ENCODE measurements at places on chromosomes 7 and 10.

- no peak for DNase-seq
Measured at GRCh38 chr7:44713141-44713540, 35.5 kb upstream of the ZMIZ2 start.

DNA sequence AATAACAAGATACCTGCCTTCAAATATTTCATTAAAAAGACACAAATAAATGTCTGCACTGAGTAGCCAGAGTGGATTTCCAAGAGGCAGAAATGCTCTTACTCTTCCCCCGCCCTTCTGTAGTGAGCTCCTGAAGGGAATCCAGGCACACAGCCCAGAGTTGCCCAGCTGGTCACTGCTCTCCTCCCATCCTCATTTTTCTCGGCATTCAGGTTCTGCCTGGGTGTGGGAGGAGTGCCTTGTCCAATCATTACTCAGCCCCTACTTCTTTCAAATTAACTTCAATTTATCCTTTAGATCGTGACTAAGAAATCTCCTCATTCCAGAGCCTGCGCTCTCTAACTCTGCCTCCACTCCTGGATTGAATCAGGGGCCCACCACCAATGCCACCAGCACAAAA lies 12.2 kb downstream of the CCDC6 start:
- DNase-seq = peak; percentile 81

GRCh38 chr7:91443862-91444261 lies 179.6 kb downstream of the FZD1 start:
- DNase-seq = no peak

DNA sequence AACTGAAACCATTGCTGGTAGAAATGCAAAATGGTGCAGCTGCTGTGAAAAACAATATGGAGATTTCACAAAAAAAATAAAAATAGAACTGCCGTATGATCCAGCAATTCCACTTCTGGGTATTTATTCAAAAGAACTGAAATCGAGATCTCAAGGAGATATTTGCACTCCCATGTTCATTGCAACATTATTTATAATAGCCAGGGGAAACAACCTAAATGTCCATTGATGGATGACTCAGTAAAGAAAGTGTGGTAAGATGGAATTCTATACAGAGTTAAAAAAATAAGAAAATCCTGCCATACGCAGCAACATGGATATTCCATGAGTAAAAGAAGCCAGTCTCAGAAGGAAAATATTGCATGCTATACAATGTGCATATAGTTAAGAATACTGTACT lies 290.6 kb upstream of the GHITM start:
- no peak for DNase-seq

DNA sequence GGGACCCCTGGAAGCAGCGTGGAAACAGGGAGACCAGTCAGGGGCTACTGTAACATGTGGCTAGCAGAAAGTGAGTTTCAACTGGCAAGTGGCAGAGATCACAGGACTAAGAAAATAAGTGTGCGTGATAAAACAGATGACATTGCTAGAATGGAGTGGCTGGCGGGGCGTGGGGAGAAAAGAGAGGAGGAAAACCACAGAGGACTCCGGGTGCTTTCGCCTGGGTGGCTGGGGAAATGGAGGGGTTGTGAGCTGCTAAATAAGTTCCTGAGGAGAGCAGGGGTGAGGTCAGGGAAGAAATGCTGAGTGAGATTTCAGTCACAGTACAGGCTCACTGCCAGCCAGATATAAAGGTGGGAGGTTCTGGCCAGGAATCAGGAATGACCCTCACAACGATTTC lies 166.9 kb downstream of the MYOF start:
- no peak for DNase-seq

- no peak for DNase-seq
Measured at GRCh38 chr7:149074116-149074885, 16.2 kb downstream of the ZNF786 start.

- DNase-seq = no peak
Measured at GRCh38 chr10:102948786-102949185, 30.7 kb downstream of the CNNM2 start.

- no peak for DNase-seq
Measured at GRCh38 chr7:82021036-82021435, 251.2 kb upstream of the HGF start.

DNA sequence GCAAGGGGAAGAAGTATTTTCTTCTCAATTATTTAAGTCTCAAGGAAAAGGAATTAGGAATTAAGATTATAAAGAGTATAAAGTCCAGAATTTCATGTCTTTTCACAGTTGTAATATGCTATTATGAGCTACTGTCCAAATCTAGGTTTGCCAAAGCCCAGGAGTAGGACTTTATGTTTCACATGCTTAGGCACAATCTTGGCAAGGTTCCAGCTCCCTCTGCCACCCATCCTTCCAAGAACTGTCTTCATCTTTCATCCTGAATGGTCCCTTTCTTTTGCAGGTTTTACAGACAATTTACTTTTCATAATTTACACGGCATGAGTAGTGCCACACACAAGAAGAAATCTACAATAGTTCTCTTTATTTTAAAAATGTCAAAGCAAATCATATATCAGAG lies 29.5 kb downstream of the SLC16A9 start:
- no peak for DNase-seq

DNA sequence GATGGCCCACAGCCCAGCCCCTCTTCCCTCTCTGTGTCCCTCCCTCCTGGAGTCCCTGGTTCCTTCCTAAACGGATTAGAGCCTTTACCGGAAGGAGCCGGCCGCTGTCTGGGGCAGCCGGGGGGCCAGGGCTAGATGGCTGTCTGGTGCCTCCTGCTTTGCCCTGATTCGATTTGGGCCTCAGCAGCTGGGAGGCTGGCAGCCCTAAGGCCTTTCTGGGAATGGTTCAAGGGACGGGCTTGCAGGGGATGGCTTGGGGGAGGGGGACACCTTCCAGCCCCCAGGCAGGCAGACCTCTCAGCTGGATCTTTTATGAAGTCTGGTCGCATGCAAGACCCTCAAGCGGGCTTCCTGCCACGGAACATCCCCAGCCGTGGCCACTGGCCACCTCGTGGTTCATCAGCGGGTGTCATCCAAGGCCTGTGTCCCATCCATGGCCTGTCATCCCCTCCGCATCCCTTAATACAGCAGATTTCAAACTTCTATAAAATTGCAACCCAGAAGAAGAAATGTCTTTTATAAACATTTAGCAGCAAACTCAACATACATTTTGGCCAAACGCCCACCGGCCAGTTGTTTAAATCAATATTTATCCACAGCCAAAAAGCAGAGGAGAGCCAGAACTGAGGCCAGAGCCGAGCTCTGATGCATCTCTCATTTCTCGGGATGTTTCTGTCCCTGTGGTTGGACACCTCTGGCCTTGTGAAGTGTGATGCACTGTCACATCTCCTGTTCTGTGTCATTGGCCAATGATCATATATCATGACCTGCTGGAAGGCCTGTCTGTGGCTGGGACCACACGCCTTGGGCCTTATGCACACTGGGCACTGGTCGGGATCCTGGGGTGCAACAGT lies 52.0 kb downstream of the GTF2IRD1 start:
- peak; percentile 68 for DNase-seq

GRCh38 chr7:45975847-45976484 lies 54.9 kb upstream of the IGFBP3 start:
- DNase-seq = no peak

DNA sequence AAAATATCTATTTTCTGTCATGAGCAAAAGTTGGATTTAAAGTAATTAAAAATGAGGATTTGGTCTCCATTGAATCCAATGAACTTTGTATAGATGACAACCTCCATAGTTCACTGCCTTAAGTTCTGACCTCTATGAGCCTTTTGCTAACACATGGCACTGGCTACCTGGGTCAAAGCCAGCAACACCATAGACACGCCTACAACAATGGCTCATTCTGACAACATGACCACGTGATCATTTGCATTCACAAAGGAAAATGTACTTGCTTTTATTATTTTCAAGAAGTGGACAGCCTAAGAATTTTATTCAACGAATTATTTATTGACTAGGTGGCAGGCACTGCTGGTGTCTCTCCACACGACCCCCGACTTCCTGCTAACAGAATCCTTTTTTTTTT lies 90.6 kb downstream of the CARD11 start:
- peak; percentile 3 for DNase-seq

DNA sequence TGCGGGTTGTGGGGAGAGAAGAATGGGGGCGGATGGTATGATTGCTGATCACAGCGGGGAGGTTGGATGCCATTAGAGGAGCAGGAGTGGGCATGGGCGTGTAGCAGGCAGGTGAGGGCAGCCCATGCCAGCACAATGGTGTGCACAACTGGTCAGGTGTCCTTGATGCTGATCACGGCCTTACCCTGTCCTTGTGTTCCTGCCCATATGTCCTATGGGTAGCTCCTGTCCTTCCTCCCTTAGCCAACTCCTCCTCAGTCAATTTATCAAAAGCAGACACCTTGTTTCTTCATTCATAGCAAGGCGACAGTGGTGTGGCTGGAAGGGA lies 30.7 kb downstream of the WDR86 start:
- DNase-seq = no peak

DNA sequence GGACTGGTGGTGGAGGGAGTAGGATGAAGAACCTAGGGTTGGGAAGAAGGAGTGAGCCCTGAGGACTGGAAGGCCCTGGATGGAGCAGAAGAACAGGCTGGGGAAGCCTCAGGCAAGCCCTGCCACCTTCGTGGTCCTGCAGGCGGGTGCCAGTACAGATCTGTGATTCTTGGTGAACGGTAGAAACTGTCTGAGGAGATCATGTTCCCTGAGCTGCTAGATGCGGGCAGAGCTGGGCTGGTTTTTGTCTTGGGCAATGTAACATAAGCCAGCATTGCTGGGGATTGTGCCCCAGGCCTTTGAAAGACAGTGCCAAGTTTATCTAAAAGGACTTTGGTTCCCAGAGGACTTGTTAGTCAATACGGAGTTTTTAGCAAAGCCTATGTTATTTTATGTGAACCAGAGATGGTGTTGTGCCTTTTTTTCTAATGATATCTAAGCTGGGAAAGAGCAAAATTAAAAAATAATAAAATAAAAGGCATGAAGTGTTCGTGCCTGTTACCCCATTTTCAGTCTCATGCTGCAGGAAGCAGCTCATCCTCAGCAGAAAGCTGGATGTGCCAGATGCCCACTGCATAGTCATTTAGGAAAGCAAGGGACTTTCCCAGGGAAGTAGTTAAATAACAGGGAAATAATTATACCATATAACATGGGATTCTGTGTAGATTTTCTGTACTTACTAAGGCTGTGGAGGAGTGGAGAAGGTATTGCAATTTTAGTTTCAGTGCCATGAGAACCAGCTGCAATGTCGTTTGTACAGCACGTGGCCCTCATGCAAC lies 24.4 kb upstream of the FIGNL1 start:
- DNase-seq = no peak

GRCh38 chr10:69494626-69495558 lies 43.6 kb downstream of the TSPAN15 start:
- DNase-seq = peak; percentile 79

GRCh38 chr10:128780156-128780761 lies 654.0 kb upstream of the MKI67 start:
- DNase-seq = no peak

- DNase-seq = peak; percentile 93
Measured at GRCh38 chr10:97713339-97713825, at the start of gene MARVELD1. Gene MARVELD1 (plus strand): TSS chr10:97713730. CDS start chr10:97713877, 147 bp downstream.

DNA sequence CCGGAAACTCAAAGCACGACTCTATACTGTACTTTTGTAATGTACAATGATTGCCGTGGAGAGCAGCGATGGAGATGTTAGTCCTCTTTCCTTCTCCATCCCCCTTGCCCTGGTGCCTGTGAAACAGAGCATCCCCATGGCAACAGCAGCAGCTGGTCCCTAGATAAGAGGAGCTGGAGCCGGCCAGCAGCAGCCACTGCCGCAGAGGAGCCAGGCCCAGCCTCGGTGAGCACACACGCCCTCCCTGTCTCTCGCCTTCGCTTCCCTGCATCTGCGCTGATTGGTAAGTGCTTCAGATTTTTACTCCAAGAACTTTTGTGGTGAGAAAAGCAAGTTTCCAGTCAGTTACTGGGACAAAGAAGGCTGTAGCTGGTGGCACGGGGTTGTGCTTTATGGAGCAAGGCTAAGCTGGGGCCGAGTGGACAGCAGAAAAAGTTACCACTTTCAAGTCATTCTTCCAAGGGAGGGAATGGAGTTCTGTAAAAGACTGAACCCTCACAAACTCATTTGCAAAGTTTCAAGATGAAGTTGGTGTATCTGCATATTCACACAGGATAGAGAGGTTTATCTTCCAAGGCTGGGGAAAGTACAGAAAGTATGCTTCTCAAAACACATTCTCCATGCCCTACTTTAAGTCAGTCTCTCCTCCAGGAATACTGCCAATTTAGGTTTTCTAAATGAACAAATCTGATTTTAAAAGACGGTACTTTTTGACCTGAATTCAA lies at the start of gene PPP1R17:
Gene PPP1R17 (plus strand): TSS at position 192 of the 725 bp plus-strand sequence. CDS start 5,227 bp downstream, outside the sequence.
- no peak for DNase-seq

GRCh38 chr7:149731207-149731955 lies 42.0 kb downstream of the ZNF467 start:
- peak; percentile 43 for DNase-seq

GRCh38 chr7:157711353-157711888 lies 374.6 kb downstream of the DNAJB6 start:
- no peak for DNase-seq

- DNase-seq = peak; percentile 49
Measured at GRCh38 chr10:70137927-70138883, 5.6 kb upstream of the AIFM2 start.

DNA sequence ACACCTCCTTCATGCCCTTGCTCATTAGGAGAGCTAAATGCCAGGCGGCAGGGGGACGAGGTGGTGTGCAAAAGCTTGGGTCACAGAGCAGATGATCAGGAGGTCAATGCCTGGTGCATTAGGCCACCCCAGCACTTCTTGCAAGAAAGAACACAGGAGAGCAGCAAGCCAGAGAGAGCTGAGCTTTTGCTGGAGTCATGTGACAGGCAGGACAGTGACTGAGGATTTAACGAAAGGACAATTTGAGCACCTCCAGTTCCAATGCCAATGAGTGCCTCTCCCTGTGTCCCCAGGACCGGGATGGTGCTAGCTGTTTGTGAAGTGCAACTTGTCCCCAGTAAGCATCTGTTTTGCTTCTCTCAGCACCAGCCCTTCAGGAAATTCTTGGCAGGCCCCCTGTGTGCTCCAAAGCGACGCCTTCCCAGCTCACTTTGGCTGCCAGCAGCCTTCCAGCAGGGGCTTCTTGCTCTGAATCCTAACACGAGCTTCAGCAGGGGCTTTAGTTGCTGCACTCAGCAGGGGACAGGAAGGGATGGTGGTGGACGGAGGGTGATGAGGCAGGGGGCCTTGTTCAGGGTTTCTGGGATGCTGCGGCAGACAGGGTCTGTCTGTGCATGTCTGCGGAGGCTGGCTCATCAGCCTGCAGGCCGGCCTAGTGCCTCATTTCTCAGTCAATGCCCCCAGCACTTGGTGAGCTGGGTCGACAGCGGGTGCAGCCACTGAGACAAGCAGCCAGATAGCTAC lies 368.1 kb downstream of the RPS24 start:
- peak; percentile 57 for DNase-seq

DNA sequence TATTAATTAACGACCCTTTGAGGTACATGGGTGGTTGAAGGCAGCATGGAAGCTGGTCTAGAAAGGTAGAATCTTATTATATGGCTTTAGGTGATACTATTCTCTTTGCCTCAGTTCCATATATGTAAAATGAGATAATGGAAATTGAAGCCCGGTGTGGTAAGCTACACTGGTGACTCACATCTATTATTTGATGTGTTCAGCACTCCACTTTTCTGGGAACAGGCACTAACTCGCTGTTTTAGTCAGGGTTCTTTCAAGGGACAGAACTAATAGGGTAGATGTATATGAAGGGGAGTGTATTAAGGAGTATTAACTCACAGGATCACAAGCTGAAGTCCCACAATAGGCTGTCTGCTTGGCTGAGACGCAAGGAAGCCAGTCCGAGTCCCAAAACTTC lies 4.4 kb upstream of the TRUB1 start:
- DNase-seq = no peak

GRCh38 chr7:54349229-54349628 lies 192.9 kb upstream of the VSTM2A start:
- DNase-seq = no peak

- no peak for DNase-seq
Measured at GRCh38 chr10:30868611-30869010, 163.1 kb downstream of the ZNF438 start.

Data from sigmoid colon (tissue), 7 donors.